ENCODE measurements at places on chromosomes 6 and 20.

DNA sequence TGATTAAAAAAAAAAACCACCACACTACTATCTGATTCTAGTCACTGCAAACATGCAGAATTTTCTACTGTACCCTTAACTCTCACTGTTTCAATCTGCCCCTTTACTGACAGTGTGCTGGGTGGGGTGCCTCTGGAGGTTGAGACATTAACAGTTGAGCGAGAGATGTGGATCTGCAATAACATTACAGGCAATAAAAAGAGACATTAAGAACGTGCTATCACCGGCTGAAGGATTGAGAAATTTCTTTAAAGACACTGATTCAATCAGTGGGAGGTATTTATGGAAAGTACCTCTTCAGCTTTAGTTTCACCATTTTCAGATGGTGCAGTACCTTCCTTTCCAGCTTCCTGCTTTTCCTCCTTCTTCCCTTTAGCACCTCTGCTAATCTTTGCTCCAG, 32.5 kb downstream of the HMGN3 start:
- no peak for DNase-seq

GRCh38 chr6:97864366-97864765, 581.4 kb upstream of the MMS22L start:
- no peak for DNase-seq

- no peak for DNase-seq
These were observed 34.2 kb downstream of the MYLIP start for GRCh38 chr6:16163066-16163465.

DNA sequence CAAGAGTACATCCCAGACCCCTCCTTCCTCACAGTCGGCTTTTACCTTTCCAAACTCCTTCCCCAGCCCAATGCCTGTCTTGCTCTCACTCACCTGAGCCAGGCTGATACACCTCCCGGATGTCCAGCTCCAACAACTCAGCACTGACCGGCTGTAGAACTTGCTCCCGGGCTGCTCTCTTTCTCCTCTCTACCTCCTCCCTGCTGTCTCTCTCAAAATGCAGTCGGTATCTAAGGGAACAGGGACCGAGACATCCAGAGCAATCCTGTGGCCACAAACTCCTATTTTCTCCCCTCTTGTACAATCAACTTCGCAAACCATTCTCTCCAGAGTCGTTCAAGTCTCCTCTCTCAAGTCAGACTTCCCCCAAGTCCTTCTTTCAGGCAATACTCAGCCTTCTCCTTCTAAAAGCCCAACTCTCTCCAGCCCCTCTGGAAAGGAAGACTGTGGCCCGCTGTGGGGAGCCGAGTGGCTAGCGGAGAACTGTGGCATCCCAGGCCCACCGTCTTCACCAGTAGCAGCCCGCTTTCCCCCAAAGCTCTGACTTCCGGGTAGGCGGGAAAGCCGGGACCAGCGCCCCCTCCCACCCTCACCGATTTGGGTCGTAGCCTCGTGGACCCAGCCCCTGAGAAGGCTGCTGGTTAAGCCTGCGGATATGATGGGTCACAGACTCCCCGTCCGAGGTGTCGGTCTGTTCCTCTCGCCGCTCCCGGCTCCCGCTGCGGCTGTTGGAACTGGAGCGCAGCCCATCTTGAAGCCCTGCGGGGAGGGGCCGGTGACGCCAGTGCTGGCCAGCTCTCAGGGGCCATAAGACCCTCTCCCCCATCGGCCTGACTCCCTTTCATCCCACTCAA, 1.1 kb downstream of the GNL1 start:
- no peak for DNase-seq

DNA sequence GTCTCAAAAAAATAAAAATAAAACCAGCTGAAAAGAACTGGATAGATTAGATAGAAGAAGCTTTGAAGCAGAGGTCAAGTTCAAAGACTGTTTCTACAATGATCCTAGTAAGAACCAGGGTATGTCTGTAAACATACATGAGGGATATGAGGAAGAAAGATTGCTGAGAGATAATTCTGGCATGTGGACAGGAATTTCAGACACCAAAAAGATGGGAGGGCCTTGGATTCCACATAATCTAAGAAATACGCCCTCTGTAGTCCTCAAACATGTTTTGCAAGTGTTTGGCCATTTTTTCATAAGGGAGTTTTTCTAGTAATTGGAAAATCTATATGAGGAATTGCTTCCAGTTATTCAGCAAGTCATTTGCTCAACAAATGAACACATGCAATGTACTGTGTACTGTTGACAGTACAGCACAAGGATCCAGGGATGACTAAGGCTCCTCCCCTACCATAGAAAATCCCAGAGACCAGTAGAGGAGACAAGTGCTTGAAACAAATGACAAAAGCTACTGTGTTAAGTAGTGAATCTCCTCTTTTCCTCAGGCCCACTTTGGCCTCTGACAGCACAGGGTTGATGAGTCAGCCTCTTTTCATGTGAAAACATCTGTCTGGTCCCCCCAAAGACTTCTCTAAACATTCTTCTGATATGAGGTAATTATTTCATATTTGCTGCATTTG, 795.9 kb downstream of the MAFB start:
- no peak for DNase-seq

- no peak for DNase-seq
These were observed 3.3 kb downstream of the PI16 start for GRCh38 chr6:36957773-36958271.

GRCh38 chr20:41339957-41340326, 679 bp upstream of the LPIN3 start:
- DNase-seq = peak; percentile 80

DNA sequence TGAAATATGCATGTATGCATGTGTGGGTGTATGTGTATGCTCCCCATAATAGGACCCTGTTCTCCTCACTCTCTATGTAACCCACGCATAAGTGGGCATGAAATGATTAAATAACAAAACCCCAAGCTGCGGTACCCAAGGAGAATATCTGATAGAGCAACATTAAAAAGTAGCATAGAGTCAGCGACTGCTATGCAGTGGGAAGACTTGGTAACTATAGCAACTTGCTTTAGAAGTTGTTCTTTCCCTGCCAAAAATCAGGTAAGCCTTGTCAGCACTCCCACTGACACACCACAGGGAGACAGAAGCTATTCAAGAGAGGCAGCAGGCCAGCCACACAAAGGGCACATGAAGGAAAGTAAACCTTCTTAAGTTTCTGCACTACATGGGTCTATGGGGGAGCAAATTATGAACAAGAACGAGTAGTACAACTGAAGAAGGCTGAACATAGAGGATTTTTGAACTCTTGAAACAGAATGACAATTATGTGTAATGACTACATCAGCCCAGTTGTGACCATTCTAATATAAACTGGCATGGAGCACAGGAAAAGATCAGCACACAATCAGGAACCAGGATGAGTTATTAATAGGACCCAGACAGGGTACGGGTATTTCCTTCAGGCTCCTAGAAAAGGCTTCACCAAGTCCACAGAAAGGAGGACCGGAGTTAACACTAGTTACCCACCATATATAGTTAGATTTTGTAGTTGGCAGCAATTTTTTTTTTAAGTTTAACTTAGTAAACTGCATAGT, 89.9 kb downstream of the GPR6 start:
- DNase-seq = no peak

DNA sequence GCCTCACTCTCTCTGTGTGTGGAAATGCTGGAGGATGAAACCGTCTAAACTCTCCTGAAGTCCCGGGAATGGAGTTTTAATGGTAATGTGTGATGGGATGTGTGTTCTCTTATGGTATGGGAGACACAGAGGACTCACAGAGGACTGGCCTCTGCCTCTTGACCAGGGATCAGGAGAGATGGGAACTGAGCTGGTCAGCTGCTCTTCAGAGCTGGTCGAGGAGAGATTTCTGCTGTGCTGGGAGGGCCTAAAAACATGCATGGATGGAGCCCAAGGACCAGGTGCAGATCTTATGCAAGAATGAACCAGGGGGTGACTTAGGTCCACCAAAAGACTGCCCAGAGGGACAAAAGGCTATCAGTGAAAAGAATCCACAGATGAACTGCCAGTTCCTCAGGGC, 27.3 kb upstream of the GMDS start:
- DNase-seq = no peak

DNA sequence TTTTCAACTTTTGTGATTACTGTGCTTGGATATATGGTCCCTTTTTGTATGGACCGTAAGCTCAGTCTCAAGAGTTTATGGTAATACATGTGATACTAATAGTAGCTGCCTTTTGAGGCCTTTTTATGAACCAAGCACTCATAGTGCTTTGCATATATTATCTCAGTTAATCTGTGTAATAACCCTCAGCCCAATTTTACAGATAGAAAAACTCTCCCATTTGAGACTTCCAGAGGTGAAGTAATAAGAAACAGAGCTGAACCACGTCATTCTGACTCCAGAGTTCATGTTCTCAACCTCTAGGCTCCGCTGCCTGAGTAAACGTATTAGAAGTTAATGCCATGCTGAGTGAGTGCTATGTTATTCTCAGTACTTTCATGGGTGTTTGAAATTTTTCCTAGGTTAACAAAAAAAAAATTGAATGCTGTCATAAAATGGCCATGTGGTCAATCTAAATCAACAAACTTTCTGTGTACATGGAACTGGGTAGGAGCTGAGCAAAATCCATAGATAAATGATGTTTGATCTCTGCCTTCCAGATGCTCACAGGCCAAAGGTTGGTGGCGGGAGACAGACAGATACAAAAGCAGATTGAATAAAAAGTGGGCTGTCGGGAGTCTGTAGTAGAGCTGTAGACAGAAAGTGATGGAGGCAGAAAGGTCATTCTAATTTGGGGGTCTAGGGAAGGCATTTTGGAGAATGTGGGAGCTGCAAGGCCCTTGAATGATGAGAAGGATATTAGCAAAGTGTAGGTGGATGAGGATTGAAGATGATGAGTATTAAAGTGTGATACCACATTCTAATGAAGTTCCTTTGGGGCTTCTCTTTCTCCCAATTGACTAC, 22.6 kb upstream of the ELOVL2 start:
- no peak for DNase-seq

DNA sequence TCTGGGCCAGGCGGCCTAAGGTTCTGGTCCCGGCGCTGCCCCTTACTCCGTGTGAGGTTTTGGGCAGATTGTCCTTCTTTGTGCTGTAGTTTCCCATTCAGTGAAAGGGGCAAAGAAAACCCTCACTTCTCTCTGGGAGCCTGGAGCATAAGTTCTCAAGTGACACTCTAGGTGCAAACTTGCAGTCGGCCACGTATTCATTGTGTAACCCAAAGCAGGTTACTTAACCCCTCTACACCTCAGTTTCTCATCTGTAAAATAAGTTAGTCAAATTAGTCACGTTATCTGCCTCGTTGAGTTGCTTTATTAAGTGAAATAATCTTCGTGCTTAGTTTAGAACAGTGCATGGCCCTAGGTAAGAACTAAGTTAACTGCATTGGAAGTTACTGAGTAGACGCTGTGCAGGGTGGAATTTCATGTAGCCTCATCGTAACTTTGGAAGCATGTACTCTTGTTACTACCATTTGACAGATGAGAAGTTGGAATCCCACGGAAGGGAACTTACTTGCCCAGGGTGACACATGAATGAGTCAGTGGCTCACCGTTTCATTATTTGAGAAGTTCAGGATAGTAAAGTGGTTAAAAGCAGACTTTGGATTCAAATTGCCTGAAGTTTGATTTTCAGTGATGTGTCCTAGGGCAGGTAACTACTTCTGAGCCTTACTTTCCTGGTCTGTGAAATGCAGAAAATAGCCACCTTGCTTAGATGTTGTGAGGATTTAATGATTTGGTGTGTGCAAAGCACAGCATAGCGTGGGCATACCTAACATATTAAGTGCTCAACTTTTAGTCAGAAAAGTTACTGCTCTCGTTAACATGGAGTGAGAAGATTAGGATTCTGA, 556 bp upstream of the MROH8 start:
- DNase-seq = no peak

- DNase-seq = no peak
These were observed 42.8 kb downstream of the SOBP start for GRCh38 chr6:107532706-107533105.

DNA sequence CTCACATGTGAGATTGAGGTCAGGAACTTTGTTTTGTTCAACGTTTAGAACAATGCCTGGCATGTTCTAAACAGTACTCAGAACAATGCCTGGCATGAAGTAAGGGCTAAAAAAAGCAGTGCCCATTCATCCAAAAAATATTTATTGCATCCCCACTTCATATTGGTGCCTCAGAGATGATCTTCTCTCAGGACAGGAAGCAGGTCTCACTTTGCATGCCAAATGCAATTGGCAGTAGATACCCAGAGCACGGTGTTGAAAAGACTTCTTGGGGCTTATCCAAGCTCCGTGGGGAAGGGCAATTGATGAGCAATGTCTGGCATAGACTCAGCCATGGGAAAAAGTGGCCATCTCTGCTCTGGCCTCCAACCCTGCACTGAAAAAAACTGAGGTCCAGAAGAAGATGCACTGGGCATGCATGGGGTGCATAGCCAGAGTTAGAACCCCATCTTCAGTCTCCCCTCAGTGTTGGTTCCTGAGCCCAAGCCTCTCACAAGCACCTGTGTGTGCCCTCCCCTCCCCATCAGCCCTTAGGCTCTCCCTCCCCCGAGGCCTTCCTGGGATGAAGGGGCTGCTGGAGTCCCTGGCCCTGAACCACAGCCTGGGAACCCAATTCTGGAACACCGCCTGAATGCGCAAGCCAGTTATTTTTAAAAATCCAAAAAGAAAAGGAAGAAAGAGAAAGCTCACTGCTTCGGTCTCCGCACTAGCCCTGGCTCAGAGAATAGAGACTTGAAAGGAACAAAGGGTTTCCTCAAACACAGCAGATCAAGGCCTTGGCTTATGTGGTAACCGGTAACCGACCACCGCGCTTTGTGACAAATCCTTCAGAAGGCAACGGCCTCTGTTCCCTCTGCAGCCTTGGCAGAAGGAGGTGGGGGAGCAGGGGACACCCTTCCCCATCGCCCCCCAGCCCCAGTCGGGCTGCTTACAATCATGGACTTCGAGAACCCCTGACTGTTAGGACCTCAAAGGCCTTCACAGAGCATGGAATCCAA, 78.5 kb upstream of the SIRPA start:
- no peak for DNase-seq

DNA sequence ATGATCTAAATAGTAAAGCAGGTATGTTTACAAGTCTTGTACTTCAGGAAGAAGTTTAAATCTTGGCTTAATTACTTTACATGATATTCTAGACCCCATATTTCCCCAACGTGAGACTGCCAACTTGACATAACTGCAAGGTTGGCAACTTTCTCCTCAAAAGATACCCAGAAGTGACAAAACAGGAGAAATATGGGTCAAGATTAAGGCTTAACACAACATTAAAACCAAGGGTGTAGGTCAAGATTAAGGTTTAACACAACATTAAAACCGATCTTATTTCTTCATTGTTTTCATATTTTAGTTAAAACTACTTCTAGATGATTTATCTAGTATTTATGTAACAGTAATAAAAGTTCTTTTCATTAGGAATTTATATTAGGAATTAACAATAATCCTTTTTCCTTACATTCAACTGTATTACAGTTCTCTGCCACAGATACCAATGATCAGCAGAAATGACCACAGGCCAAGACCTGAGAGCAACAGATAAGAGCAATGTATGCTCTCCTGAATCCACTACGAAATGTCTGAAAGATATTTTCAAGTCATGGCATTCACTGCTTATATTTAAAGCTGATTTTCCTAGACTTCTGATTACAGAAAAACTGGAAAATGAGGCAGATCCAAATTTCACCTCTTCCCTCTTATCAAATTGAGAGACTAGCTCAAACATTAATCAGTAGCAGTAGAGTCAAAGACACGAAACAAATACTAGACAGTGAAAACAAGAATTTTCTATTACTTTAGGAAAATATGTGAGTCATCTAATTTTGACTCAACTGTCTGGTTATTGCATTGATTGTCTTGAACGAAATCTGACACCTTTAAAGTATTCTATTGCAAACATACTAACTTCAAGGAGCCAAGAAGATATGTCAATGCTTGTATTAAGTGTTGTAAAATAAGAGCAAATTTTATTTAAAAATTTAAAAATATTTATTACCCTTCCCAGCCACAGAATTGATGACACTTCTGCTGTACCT, 72.3 kb downstream of the RNGTT start:
- DNase-seq = no peak

- DNase-seq = no peak
These were observed 65.2 kb upstream of the PRND start for GRCh38 chr20:4656491-4656890.

Data from CD4-positive, CD25-positive, alpha-beta regulatory T cell (primary cell).